ENCODE measurements at places on chromosomes 11 and 22.

GRCh38 chr11:70942593-70942992 lies 309.8 kb downstream of the SHANK2 start:
- DNase-seq, result no peak

GRCh38 chr11:71936825-71937224 lies 8.0 kb downstream of the RNF121 start:
- DNase-seq, result no peak

- no peak for DNase-seq
Measured at GRCh38 chr22:27836181-27836580, 34.6 kb upstream of the MN1 start.

DNA sequence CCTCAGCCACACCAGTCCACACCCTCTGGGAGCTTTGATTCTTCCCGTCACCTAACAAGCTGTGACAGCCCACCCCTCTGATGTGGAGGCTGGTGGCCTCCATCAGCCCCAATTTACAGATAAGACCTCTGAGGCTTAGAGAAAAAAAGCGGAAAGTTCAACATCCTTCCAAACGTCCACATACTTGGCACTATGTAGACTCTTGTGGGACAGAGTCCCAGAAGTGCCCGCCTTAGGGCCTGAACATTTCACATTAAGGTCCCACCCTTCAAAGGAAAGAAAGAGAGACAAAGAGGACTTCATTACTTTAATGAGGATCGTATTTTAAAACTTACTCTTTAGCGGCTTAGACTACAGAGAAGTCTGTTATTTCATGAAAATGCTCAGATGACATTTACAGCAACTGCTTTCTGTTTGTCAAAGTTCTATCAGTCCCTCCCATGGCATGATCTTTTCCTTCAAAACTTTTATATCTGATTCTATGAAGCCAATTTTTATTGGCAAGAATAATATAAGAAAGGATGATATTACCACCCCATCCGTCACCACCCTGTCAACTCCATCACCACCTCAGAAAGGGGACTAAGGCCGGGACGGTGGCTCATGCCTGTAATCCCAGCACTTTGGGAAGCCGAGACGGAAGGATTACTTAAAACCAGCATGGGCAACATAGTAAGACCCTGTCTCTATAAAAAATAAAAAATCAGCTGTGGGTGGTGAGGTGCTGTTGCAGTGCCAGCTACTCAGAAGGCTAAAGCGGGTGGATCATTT lies 15.7 kb upstream of the SCGB1A1 start:
- DNase-seq, result no peak

DNA sequence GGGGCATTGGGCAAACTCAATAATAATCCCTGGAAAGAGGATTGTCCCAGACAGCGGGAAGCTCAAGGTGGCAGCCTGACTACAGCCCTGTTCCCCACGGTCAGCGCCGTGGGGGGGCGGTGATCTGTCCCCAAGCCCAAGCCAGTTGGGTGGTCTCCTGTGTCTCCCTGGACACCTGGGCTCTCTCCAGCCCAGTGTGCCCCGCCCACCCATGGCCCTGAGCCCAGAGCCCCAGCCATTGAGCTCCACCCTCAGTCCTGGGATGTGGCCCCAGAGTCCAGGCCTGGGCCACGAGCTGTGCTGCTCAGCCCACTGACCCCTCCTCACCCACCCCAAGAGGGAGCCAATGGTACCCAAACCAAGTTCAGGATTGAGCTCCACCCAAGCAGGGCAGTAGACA lies 27.9 kb upstream of the PDE2A start:
- no peak for DNase-seq

DNA sequence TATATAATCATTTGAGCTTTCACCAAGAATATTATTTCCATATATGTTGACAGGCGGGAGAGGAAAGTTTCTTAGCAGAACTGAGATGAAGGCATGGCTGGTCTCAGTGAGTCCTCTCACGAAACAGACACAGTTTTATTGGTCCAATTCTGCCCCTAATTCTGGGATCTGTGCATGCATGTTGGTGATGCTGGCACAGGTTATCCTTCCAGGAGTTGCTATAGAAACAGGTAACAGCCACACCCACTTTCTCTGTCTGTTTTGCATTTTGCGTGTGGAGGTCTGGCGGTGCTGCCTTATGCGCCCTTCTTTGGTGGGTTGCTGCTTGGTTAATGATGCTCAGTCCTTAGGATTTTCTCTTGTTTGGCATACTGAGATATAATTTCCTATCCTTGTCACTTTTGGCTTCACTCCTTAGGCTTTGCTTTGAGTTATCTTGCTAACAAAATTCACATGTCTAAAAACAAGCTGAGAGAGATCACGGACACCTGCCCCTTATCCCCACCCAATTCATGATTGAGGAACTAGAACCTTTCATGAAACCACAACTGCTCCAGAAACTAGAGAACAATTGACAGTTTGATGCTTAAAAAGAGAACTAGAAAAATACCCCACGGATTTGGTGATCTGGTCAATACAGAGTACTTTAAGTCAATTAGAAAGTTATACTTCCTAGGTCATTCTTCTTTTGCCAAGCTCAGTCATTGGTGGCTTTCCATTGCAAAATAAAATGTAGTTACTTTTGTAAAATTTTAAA lies 189.3 kb downstream of the FAT3 start:
- DNase-seq, result no peak

DNA sequence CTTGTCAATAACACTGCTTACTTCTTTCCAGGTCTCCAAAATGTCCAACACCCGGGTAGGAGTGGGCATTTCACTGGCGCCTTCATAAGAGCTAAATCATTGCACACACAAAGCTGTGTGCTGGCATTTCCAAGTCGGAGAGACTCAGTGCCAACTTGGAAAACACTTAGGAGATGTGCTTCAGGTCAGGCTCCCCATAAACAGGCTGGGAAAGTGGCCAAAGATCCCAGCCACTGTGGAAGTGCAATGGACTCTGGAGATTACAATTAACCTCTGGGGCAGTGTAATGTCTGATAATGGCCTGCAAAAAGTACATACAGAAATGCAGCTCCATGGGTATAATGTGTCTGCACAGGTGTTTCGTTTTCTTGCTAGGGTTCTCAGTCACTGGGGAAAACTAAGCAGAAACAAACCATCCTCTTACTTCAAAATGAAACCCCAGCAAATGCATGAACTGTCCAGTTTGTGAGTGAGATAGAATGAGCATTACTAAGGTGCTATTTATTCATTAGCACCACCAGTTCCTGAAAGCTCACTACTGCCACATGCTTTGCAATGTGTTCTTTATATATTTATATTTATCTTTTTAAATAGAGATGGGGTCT lies 79.0 kb downstream of the ABTB2 start:
- DNase-seq, result no peak

DNA sequence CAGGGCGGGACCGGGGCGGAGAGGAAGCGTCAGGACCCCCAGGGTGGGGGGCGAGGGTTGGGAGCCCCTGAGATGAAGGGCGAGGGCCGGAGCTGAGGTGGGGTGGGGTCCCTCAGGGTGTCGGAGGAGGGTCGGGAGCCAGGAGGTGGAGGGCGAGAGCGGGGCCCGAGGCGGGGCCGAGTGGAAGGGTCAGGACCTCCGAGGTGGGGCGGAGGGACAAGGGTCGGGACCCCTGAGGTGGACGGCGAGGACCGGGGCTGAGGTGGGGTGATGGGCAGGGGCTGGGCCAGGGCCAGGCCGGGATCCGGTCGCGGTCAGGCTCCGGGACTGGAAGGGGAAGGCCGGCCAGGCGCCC lies 409 bp downstream of the SMC1B start:
- DNase-seq, result no peak

- DNase-seq, result no peak
Measured at GRCh38 chr11:21866781-21867180, 326.1 kb upstream of the ANO5 start.

GRCh38 chr11:7569044-7569443 lies 55.2 kb downstream of the PPFIBP2 start:
- DNase-seq, result no peak

DNA sequence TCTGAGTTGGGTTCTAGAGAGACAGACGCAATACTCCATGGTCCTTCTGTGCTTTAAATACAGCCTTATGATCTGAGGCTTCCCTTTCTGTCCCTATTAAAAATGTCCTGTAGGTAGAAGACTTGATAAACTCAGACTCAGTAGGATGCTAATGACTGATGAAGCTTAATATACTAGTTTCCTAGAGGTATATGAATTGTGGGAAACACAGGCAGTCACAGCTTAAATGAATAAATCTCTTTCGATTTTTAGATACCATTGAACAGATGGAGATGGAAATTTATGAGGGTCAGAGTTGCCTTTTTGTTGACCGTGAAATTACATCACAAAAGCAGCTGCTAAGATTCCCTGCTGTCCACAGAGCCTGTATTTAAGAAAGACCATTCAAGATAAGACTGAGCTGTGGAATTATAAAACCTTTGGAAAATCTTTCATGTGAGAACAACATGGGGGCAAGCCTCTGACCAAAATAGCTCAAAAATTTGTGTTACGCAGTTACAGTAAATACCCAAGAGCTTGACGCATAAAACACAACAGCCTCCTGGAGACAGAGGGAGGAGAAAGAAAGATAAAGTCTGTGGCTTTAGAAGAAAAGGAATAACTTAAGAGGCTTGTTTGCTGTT lies 172.3 kb downstream of the AASDHPPT start:
- no peak for DNase-seq

GRCh38 chr11:553988-554340 lies 6.6 kb downstream of the LMNTD2 start:
- no peak for DNase-seq

DNA sequence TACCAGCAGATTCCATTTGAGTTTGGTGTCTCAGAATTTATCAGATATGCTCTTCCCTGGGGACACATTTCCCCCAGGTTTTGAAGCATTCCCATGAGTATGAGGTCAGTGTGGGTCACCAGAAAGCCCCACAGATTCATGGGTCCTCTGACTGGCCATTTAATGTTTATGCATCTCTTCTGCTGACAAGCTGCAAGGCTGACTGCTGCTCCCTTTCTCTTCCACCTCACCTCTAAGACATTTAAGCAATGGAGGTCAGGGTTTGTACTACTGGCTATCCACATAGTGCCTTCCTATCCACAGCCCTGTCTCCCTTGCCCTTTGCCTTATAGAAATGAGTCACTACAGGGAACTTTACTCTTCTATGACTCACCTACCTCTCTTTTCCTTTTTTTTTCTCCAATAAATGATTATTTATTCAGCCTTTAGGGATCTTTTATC lies 106.0 kb upstream of the TIMP3 start:
- DNase-seq, result no peak

DNA sequence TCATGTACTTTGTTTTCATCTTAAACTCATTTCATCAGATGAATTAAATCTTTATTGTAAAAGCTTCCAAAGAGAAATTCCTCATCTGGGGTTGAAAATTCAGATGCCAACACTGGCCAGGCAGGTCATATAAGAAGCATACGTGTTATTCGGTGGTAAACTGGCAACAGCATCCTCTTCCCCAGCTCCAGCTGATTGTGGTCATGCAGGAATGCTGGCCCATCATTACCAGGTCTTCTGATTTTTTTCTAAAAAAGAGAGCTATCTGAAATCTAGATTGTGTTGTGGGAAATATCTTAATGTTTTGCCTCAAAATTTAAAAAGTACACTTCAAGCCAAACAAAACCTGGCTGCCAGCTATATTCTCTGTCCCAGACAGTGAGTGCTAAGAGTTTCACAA lies 53.6 kb downstream of the ARFGAP2 start:
- DNase-seq, result no peak

All from activated CD8-positive, alpha-beta memory T cell treated with anti-CD3 and anti-CD28 coated beads for 1 hour (primary cell).